ENCODE measurements at places on chromosomes 6 and 20.

DNA sequence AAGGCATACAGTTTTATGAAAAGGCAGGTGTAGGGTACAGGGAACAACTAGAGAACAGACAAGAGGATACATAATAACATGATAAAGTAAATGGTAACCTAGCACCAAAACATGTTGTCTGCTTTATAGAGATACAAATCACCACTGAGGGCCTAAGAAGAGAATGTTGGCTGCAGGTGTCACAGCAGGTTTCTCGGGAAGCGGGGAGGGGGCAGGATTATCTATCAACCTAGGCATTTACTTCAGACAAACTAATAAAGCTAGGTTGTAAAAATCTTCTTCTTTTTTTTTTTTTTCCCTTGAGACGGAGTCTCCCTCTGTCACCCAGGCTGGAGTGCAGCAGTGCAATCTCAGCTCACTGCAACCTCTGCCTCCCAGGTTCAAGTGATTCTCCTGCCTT lies 22.7 kb downstream of the PIM1 start:
- DNase-seq, result no peak

GRCh38 chr6:67362976-67363375 lies 1272.1 kb upstream of the ADGRB3 start:
- no peak for DNase-seq

DNA sequence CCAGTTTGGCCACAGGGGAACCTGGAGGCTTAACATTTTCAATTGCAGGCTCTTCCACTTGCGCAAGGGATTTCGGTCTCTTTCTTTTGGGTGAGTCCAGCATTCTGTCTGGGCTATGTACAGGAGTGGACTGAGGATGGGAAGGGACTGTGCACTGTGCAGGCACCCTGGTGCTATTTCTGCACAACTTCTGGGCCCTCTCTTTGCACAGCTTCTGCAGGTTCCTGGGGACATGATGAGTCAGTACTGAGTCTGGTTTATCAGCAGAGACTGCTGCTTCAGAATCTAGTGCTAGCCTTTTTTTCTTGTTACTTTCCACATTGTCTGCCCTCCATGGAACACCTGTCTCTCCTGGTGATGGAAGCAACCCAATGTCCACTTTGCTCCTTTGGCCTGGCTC lies 78.5 kb upstream of the ASF1A start:
- no peak for DNase-seq

GRCh38 chr6:157665180-157665579 lies 157.9 kb upstream of the SNX9 start:
- no peak for DNase-seq

DNA sequence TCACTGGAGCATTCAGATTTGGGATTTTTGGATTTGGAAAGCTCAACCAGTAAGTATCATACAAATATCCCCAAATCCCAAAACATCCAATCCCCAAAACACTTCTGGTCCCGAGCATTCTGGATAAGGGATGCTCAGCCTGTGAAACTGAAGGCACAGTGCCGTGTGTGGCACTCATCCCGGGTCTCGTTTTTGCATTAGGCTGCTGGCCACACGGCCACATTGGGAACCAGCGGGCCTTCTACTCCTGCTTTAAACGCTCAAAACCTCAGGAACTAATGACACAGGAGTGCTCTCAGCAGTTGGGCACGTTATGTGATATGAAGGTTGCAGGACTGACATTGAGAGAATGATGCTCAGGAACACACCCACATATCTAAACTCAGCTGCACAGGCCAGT lies 35.6 kb downstream of the PSMG4 start:
- no peak for DNase-seq

- peak; percentile 12 for DNase-seq
Measured at GRCh38 chr20:17227669-17228623, 1.1 kb downstream of the PCSK2 start.

- DNase-seq, result no peak
Measured at GRCh38 chr20:48414786-48415185, 413.0 kb downstream of the PREX1 start.

DNA sequence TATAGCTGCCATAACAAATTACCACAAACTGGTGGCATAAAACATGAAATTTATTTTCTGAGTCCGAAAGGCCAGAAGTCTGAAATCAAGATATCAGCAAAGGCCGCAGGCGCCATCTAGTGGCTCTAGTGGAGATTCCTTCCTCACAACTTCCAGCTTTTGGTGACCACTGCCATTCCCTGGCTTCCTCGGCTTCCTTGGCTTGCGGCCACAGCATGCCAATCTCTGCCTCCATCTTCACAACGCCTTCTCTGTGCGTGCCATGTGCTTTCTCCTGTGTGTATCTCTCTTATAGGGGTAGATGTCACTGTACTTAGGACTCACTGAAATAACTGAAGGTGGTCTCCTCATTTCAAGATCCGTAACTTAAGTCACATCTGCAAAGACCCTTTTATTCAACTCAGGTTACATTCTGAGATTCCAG lies 5.4 kb upstream of the PLAGL1 start:
- peak; percentile 61 for DNase-seq

Data from renal cortical epithelial cell (primary cell).